ENCODE measurements at places on chromosomes 16 and 17.

DNA sequence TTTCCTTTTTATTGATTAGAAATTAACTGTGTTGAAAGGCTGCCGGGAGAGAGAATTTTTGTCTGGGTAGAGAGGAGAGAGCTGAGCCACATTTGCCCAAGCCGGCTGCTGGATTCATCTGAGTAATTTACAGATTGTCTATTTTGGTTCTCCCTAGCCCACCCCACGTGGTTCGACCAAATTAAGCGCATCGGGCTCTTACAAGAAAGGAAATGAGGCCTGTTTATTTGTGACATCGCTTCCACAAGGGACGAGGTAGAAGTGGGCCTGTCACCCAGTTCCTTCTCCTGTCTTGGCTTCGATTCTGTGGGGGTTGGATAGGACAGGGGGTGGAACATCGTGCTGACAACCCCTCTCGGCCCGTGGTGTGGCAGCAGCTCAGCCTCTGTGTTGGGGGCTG is 42.9 kb downstream of the SYT17 start:
- DNase-seq = no peak

- DNase-seq = no peak
These were observed 363.9 kb upstream of the TNRC6C start for GRCh38 chr17:77594416-77595209.

DNA sequence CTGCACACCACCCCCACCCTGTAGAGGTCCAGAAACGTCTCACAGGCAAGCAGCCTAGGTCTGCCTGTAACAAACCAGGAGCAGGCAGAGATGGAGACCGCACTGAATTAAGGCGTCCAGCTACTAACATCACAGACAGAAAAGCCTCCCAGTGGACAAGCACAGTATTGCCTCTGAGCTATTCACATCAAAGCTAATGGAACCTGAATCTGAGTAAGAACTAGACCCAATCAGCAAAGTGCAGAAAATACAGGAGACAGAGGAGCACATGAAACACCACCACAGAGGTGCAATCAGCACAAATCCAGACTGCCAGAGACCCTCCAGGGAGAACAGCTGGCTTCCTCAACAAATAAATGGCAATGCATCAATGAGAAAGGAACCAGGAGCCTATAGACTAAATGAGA is 22.2 kb upstream of the PEMT start:
- DNase-seq = peak; percentile 51

DNA sequence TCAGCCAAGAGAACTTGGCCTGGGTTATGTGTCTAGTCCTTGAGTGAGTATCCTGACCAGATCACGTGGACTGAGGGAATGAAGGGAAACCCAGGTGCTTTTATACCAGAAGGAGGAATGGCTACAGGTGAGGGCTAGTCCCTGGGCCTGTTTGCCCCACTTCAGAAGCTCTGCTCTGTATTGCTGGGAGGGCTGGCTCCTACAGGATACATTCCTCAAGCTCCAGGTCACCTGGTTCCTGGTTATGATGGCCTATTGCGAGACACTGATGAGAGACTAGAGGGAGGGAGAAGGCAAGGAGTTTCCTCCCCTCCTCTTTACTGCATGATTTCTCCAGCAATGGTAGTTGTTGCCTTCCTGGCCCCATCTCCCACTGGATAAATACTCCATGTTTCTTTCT is 19.0 kb upstream of the SMG8 start:
- DNase-seq = no peak

DNA sequence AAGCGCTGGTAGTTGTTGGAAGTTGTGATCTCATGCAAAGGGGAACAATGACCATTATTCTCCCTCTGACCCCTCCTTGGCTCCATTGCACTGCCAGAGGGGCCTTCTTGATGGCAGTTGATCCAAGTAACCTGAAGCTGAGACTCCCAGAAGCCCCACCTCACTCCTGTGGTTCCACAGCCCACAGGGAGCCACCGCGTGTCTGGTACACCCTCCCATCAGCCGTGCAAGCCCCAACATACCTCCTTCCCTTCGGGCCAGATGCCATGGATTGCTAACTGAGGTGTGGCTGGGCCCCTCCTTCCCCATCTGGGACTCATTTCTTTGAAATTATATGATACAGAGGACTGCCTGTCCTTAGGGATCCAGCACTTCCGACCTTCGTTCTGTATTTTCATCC is 17.8 kb downstream of the SAP30BP start:
- no peak for DNase-seq

GRCh38 chr17:68204736-68205135 is 43.1 kb upstream of the AMZ2 start:
- DNase-seq = no peak

GRCh38 chr17:77303620-77304019 is 162.9 kb downstream of the SEC14L1 start:
- no peak for DNase-seq

DNA sequence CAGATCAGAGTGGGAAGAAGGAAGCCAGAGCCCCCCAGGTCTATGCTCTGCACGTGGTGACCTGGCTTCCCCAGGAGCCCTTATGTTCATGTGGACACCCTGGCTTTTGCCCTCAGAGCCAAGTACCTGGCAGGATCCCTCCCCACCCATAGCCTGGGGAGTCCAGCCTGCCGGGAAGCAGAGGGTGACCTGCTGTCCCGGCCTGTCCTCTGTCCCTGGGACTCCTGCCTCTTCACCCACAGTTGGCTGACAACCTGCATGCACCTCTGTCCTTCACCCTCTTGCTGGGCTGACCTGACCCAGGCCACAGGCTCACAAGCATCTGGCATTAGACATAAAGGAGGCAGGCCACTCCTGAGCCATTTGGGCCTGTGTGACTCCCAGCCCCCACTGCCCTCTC is 60.2 kb downstream of the SMPD3 start:
- no peak for DNase-seq

DNA sequence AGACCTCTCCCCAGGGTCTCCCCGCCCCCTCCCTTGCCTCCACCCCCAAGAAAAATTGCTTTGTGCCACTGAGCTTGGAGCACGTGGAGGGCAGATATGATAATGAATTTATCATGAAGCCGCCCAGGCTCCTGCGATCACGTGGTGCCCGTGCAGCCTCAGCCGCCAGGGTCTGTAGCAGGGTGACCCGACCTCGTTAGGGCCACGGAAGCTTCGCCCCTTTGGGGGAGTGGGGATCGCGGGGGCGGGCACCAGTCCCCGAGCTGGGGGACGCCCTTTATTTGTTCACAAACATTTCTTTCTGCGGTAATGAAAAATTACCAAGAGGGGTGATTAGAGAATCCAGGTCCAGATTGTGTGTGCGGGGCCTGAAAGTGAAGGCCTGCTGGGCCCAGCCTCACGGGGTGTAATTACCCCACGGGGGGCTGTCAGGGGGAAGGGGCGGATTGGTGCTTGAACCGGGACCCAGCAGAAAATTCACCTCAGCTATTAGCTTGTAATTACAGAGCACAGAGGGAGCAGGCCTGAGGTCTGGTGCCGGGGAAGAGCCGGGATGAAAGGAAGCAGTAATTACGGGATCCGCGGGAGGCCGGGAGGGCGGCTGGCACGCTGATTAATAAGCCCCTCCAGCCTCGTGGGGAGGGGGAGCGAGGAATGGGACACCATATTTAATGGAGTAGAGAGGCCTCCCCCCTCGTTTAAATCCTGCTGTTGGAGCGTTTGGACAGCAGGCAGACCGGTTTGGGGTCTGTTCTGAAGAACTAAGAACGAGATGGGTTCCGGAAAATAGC is 13.3 kb downstream of the GSE1 start:
- no peak for DNase-seq

GRCh38 chr16:18969855-18970240 is 13.9 kb upstream of the TMC7 start:
- no peak for DNase-seq

GRCh38 chr17:82832881-82833475 is 6.8 kb downstream of the ZNF750 start:
- DNase-seq = no peak

All from non-pigmented ciliary epithelial cell (primary cell).